H1 (cell line): ENCODE measurements at places on chromosomes 13 and 19. TPM values are rescaled to one million over a fixed set of nuclear protein-coding genes. Genes with fewer than 3 reads are reported as not detected.
A peak's percentile ranks its signal among the peaks of the same experiment; 100 is the strongest.

The CGB3 gene
- not detected in 2 replicates for total RNA-seq

- no peak for DNase-seq
These were observed 19.8 kb downstream of the TMEM272 start for GRCh38 chr13:51825165-51825592.

DNA sequence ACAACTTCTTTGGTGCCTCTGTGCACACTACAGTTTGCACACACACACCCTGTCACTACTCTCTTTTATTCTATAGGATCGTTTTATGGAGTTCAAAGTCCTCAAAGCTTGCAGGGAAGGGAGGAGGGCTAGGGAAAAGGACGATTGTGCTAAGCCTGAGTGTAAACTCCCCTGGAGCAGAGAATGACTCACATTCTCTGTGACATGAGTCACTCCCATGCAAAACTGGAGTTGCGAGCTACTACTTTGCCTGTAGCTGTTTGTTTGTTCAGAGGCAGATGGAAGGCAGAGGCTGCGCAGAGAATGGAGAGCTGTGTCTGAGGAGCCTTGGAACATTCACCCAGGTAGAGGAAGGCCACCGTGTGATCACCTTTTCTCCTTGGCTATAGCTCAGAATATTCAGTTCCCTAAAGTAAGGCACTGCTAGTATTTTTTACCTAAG lies 80.5 kb upstream of the MBNL2 start:
- no peak for DNase-seq

DNA sequence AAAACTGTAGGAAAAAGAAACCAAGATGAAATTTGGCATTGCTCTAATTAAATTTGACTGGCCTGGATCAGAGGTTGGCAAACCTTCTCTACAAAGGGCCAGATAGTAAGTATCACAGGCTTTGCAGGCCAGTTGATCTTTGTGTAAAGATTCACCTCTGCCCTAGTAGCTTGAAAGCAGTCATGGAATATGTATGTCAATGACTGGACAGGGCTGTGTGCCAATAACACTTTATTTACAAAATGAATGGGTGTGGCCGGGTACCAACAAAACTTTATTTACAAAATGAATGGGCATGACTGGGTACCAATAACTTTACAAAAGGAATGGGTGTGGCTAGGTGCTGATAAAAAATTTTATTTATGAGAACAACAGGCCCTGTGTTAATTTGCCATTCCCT lies 20.0 kb downstream of the SIN3B start:
- DNase-seq = no peak

The KASH5 gene
- total RNA-seq = 0.19 and 0.57 TPM in 2 replicates

DNA sequence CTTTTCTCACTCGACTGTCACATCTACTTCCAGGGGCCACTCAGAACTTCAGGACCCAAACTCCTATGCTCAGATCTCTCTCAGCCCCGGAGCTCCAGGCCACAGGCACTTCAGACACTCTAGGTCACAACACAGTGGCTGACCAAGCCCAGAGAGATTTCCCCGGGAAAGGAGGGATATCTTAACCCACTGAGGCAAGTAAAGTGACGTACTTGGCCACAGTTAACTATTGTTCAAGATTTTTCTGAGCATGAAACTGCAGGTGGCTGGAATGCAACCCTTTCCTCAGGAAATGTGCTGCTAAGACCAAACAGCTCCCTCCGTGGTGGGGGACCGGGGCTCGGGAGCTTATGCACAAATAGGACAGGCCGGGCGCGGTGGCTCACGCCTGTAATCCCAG lies 23.9 kb downstream of the OPA3 start:
- DNase-seq = no peak

DNA sequence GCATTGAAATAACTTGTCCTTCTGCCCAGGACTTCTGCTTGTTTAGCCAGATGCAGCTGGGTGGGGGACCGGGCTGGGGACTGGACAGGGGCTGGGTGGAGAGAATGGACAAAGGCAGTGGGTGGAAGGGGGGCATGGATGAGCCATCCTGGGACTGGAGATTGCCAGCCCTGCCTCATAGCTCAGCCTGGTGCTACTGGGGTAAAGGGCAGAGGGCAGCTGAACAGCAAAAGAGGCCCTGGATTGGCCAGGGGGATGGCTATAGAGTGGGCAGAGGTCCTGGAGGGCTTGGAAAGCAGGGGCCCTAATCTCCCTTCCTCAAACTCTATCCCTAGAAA lies 17.7 kb upstream of the PLAUR start:
- DNase-seq = no peak

- DNase-seq = no peak
These were observed 270.4 kb downstream of the DLEU7 start for GRCh38 chr13:50573066-50573465.

DNA sequence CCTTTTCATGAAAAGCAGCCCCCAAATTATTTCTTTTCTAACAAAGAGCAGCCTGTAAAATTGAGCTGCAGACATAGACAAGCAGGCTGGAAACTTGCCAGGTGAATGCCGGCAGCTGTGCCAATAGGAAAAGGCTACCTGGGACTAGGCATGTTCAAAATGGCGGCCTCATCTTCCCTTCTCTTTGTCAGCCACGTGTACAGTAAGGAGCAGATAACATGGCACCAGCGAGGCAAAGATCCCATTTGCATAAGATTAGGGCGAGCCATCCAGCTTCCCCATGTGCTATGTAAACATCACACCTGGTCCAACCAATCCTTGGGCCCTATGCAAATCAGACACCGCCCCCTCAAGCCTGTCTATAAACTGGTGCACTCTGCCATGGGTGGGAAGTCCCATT lies 31.2 kb upstream of the CACNA1A start:
- DNase-seq = no peak

DNA sequence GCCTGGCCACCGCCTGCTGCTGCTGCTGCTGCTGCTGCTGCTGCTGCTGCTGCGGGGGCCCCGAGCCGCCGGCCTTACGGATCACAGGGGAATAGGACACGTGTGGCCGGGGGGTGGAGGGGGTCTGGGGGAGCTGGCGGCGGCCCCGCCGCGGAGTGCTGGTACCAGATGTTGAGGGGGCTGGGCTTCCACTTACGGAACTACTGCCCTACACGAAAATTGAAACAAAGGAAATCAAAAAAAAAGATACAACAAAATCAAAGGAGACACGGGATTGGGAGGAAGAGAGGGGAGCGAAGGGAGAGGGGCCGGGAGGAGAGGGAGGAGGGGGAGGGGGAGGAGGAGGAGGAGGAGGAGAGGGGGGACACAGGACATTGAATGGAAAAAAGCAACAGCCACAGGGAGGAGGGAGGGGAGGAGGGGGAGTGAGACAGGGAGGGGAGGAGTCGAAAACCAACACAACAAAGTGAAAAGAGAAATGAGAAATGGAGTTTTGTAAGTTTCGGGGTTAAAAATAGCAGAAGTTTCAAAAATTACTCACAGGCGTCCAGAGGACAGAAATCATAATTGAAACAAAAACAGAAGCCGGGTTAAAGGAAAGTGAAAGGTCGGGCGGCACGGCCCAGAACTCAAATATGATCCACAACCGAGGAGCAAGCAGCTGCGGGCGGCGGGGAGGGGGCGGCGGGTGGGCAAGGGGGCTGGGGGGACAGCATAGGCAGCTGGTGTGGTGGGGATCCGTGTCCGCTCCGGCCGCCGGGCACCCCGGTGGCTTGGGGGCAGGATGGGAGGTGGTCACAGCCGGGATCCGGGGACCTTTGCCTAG lies 57.8 kb downstream of the IER2 start:
- DNase-seq = no peak

DNA sequence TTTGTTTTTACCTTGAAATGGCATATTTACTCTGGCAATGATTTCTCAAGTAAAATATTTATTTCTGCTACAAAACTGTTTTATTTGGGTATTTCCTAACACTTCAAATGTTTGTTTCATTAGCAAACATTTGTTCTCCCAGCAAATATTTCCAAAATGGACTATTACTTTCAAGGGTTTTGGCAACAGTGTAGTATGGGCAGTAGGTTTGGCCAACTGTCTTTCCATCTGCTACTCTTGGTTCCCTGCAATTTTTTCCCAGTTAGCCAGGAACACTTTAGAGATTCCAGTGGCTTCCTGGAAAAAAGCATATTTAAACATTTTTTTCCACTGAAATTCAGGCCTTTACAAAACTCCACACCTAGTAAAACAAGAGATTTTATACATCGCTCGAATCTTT lies 466.6 kb downstream of the SLITRK6 start:
- DNase-seq = no peak

The ZNF208 gene
- not detected in 2 replicates for total RNA-seq

- no peak for DNase-seq
These were observed 1.7 kb upstream of the DNAJB1 start for GRCh38 chr19:14519860-14520407.

- no peak for DNase-seq
These were observed 2.2 kb downstream of the SPTBN4 start for GRCh38 chr19:40469011-40469410.

- no peak for DNase-seq
These were observed 6.1 kb downstream of the SAFB start for GRCh38 chr19:5628919-5629481.

The KLK2 gene
- not detected in 2 replicates for total RNA-seq

The TPTE2 gene
- total RNA-seq = not detected in 2 replicates

GRCh38 chr13:42728507-42729180 lies 52.7 kb upstream of the FAM216B start:
- no peak for DNase-seq

GRCh38 chr19:335486-336066 lies 9.0 kb downstream of the MIER2 start:
- DNase-seq = no peak

GRCh38 chr13:39377699-39378098 lies 225.3 kb downstream of the LHFPL6 start:
- DNase-seq = no peak

- no peak for DNase-seq
These were observed 182.1 kb downstream of the RFC3 start for GRCh38 chr13:33999811-34000605.

DNA sequence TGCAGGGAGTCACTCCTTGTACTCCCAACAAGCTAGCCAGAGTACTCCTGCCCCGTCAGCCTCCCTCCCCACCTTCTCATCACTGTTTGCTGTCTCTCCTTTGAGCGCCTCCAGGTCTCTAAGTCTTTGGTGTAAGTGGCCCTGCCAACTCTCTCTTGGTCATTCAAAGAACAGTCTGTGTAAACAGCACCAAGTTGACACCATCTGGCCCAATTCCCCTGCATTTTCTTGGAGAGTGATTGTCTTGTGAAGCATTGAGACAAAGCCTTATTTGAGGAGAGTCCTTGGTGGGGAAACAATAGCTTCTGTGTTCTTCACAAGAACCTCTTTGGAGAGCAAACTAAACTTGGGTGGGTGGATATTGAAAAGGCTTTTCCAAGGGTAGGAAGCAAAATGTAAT lies 114.6 kb upstream of the RNF113B start:
- no peak for DNase-seq

The MADCAM1 gene
- 3.0 and 3.1 TPM in 2 replicates for total RNA-seq

GRCh38 chr13:95025116-95025515 lies 276.1 kb downstream of the ABCC4 start:
- DNase-seq = no peak

GRCh38 chr19:1853295-1854038 lies 5.2 kb upstream of the REXO1 start:
- no peak for DNase-seq

The IZUMO4 gene
- total RNA-seq = 1.3 and 1.8 TPM in 2 replicates

The PRKCG gene
- 10.6 and 12.4 TPM in 2 replicates for total RNA-seq

- DNase-seq = no peak
These were observed 13.1 kb upstream of the TMEM161A start for GRCh38 chr19:19151418-19151817.

GRCh38 chr19:16062789-16063188 lies 13.5 kb upstream of the TPM4 start:
- DNase-seq = peak; percentile 91

The EHD2 gene
- 13.0 and 14.3 TPM in 2 replicates for total RNA-seq

DNA sequence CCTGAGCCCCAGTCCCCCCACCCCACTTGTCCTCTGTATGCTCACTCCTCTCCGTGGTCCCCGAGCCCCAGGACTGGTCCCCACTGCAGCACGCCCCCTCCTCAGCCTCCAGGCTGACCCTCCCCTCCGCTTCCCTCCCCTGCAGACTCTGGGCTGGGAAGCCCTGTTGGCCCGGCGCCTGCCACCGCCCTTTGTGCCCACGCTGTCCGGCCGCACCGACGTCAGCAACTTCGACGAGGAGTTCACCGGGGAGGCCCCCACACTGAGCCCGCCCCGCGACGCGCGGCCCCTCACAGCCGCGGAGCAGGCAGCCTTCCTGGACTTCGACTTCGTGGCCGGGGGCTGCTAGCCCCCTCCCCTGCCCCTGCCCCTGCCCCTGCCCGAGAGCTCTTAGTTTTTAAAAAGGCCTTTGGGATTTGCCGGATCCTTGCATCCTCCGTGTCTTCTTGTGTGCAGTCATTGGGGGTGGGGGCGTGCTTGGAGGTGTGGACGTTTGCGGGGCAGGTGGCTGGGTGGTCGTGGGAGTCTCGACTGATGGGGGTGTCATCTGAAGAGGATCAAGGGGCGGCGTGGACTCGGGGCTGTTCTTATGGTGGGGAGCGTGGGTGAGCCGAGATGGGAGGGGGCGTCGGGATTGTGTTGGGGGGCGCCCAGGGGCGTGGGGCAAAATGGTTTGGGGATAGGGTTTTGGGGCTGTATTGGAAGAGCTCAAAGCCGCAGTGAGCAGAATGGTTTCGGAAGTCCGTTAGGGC lies 3.5 kb downstream of the PTGER1 start:
- DNase-seq = no peak

The AP1M2 gene
- 140 and 141 TPM in 2 replicates for total RNA-seq

GRCh38 chr13:26992951-26993719 lies 178.5 kb downstream of the USP12 start:
- no peak for DNase-seq

DNA sequence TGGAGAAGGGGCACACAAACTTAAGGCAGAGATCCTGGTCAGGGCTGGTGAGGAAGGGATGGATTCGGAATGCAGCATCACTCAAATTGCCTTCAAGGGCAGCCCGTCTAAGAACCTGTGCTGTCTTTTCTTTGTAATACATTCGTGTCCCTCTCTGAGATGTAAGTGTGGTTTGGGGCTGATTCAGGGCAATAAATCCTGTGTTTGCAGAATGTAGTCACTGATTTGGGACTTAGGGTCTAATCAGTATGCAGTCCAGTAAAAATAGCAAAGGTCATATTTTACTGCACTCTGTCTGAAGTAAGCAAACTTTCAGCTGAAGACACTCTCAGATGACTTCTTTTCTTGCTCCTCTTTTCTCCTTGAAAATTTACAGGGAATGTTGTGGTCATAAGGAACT lies 93.8 kb upstream of the C1QTNF9B start:
- DNase-seq = no peak

DNA sequence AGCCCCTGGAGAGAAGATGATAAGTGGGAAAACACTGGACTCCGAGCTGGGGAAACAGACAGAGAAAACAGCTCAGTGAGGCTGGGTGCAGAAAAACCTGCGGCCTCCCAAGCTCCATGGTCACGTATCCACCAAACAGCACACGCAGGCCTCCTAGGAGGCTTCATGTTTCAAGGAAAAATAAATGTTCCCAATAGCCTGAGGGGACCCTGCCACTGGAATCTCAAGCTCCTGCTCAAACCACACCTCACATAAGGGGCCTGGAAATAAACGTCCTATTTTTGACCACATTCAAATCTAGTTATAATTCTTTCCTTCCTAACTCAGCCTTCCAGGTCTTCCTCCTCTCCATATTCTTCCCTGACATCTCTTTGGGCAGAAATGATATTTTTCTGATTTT lies 225.7 kb downstream of the ABCC4 start:
- DNase-seq = no peak

The UNC13A gene
- 45.0 and 47.6 TPM in 2 replicates for total RNA-seq

The FPR3 gene
- total RNA-seq = not detected in 2 replicates

The OR7C1 gene
- total RNA-seq = not detected in 2 replicates
